Gastrocnemius medialis (tissue), 4 donors: ENCODE measurements at places on chromosomes 11 and 22.
A peak's percentile ranks its signal among the peaks of the same experiment; 100 is the strongest.

GRCh38 chr11:63897459-63898146 is 19.4 kb downstream of the RCOR2 start:
- no peaks in the 10 kb centered on the region for H3K4me1 ChIP-seq
- no peak for DNase-seq
- no peak overlapping the region for H3K4me3 ChIP-seq
- no peak overlapping the region for H3K27ac ChIP-seq

DNA sequence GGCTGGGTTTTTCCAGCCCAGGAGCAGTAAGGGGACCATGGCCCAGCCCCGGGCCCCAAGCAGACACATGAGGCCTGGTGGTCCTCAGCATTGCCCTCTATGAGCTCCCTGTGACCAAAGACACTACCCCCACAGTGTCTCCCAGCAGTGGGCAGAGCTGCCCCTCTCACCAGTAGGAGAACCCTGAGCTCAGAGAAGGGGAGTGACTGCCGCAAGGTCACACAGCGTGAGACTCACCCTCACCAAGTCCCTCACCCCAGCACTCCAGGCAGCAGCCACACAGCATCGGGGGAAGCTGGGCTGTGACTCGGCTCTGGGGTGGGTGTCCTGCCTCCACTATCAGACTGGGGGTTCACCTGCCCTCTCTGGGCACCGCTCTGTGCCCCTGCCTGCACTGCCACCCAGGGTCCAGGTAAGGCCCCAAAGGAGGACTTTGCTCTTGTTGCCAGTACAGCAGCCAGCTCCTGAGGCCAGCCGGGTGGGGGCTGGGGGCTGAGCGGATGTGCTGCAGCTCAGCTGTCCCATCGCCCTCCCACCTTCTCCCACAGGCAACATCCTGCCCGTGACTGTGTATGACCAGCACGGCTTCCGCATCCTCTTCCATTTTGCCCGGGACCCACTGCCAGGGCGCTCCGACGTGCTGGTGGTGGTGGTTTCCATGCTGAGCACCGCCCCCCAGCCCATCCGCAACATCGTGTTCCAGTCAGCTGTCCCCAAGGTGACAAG is 7.9 kb upstream of the SH3BP1 start:
- no peaks in the 10 kb centered on the region for H3K27me3 ChIP-seq
- H3K4me1 ChIP-seq: peaks cover 25% of the 10 kb centered on the region
- no peak overlapping the region for H3K27ac ChIP-seq
- no peak overlapping the region for H3K4me3 ChIP-seq
- DNase-seq: no peak

GRCh38 chr11:15074206-15075161 is 1.1 kb downstream of the CALCB start:
- peak; percentile 26 for DNase-seq
- no peak overlapping the region for H3K27ac ChIP-seq
- H3K36me3 ChIP-seq: no peaks in the 10 kb centered on the region

DNA sequence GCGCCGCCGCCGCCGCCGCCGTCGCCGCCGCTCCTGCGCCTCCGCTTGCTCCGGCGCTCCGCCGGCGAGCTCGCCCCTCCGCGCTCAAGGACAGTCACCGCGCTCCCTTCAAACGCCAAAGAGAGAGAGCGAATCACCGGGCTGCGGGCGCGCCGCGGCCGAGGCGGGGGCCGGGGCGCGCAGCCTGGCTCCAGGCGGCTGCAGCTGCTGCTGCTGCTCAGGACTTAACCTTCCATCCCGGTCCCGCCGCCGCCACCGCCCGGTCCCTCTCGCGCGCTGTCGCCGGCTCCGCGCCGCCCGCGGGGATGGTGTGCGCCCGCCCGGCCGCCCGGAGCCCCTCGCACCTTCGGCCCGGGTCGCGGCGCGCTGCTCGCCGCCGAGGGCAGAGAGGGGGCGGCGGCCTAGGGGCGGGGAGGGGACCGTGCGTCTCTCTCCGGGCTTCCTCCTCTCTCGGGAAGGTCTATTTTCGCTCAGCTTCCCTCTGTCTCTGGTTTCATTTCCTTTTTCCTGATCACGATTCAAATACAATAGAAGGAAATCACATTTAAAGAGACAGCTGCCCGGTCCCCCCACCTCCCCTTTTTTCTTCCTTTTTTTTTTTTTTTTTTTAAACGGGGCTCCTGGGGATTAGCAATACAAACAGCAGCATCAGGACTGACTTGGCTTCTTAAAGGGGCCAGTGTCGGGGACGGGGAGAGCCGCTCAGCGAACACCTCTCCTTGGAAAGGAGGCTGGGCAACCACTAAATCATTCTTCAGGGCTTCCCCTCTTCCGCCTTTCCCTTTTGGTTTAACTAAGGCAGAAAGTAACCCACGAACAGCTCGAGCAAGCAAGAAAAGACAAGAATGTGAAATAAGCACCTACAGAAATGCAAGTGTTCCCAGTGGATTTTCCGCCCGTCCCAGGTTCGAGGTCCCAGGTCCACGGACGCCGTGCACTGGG is 22.1 kb downstream of the LMO2 start:
- no peaks in the 10 kb centered on the region for H3K36me3 ChIP-seq
- H3K4me3 ChIP-seq: peak overlapping the region; percentile 85
- peaks cover 12% of the 10 kb centered on the region for H3K4me1 ChIP-seq

GRCh38 chr22:32088084-32088483 is 45.0 kb downstream of the SLC5A1 start:
- H3K4me1 ChIP-seq: no peaks in the 10 kb centered on the region
- no peak overlapping the region for H3K4me3 ChIP-seq
- H3K27me3 ChIP-seq: no peaks in the 10 kb centered on the region
- H3K27ac ChIP-seq: no peak overlapping the region
- DNase-seq: no peak
